ENCODE measurements at places on chromosomes 16 and 17.

DNA sequence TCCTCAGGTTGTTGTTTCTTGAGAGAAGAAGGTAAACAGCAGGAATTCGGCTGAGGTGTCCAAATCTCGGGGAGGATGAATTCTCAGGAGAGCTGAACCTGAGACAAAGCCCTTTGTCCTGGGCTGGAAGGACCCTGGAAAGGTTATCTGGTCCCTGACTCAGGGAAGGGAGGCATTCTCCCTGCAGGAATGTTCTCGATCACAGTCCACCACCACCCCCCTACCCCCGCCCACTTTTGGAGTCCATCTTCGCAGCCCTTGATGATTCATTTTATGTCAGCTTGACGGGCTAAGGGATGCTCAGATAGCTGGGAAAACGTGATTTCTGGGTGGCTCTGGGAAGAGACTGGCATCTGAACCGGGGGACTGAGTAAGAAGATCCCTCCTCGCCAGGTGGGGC lies 1.4 kb upstream of the CEP295NL start:
- DNase-seq, result no peak

DNA sequence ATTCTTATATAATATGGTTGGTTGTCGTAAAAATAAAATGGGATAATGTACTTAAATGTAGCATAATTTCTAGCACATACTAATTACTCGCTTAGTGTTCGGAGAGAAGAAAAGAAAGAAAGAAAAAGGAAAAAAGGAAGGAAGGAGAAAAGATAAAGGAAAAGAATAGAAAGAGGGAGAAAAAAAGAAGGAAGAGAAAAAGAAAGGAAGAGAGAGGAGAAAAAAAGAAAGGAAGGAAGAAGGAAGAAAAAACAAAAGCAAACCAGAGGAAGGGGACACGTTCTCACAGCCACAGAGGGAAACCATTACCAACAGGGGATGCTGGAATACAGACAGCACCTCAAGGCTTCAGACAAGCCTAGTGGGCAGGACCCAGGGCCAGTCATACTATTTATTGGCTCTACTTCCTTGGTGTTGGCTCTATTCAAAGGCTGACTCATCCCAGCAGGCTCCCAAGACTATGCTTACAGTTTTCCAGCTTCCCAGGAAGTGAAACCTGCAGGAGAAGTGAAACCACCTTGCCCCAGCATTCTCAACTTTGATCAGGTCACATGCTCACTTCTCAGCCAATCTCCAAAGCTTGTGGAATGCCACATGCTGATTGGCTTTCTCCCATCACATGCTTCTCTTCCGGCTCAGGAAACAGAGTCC lies 273.5 kb upstream of the IRX5 start:
- DNase-seq, result peak; percentile 99

DNA sequence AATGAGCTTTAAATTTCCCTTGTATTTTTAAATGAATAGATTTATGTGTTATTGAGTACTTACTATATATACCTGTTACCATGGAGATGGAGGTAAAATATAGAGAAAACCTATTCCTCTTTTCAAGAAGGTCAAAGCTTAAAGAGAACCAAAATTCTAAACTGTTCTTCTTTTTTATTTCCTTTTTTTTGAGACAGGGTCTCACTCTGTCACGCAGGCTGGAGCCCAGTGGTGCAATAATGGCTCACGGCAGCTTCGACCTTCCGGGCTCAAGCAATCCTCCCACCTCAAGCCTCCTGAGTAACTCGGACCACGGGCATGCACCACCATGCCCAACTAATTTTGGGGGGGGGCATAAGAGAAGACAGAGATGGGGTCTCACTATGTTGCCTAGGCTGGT lies 25.0 kb upstream of the TMEM97 start:
- no peak for DNase-seq

- no peak for DNase-seq
These were observed 2.5 kb downstream of the RPL13 start for GRCh38 chr16:89562939-89563338.

- DNase-seq, result no peak
These were observed 20.6 kb downstream of the ACSM1 start for GRCh38 chr16:20676837-20677236.

DNA sequence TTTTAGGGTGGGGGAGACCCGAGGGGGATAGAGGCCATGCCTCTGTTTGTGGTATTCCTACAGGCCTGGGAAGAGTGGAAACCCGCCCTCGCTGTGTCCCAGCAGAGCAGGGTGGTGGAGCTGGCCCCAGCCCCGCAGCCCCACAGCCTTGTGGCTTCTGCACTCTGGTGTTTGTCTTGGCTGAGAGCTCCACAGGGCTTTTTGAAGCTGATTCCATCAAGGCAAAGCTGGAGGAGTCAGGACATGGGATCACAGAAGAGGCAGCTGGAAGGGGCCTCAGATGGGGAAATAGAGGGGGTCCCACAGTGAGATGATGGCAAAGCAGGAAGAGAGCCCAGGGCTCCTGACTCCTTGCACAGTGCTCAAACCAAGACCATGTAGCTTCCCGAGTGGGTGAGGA lies 5.0 kb upstream of the WFIKKN2 start:
- no peak for DNase-seq

GRCh38 chr17:27218041-27218440 lies 75.9 kb upstream of the WSB1 start:
- no peak for DNase-seq

DNA sequence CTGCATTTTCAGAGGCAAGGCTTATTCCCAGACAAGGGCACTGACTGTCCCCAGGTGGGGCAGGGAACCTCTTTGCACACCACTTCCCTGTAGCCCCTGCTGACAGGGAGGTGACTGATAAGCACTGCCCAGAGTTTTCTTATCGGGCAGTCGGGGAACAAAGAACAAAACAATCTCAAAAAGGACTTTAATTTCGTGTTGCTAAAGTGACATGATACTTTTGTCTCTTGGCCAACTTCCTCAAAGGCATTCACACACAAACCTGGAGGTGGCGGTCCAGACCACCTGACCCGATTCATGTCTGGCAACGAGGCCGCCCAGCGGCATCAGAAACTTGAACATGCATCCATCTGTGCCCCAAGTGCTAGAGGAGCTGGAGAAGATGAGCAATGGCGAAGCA lies 28.9 kb downstream of the ZDHHC7 start:
- no peak for DNase-seq

DNA sequence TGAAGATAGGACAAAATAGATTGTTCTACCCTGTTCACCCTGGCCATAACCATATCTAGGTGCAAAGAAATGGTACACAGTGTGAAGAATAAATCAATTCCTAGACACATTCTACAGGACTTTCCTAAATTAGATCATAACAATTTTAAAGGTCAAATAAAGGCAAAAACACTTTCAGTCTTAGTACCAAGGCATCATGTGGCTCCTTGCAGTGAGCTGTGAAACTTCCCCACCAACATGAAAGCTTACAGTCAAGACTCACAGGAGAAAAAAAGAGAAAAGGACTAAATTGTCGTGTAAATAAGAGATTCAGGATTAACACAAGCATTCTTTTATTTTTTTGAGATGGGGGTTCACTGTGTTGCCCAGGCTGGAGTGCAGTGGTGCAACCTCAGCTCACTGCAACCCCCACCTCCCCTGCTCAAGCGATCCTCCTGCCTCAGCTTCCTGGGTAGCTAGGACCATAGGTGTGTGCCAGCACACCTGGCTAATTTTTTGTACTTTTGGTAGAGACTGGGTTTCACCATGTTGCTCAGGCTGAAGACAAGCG lies 14.2 kb downstream of the NSMCE1 start:
- no peak for DNase-seq

DNA sequence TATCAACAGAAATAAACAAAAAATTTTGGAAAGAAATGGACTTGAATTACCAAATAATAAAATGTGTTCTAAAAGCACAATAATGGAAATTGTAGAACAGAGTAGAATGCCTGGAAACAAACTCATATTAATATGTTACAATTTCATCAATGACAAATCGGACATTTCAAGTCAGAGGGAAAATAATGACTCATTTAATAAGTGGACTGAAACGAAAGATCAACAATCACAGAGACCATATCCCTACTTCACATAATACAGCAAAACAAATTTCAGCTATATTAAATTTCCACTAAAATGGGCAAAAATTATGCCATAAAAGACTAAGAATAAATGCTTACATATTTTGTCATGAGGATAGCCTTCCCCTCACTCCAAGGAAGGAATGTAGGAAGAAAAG lies 25.7 kb downstream of the CDYL2 start:
- DNase-seq, result no peak

DNA sequence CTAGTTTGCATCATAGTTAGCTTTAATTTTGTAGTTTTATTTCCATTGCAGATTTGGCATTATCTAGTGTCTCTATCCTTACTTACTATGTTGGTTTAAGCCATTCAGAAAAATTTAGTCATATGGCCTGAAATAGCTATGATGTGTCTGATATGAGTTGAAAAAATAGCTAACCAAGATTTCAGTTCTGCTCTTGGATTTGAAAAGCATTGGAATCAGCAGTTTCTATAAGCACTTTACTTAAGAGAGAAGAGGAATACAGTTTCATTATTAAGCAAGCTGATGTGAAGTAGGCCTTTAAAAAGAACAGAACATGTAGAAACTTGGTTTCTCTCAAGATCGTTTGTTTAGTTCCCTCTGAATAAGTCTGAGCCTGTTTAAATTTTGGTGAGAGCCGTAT lies 25.9 kb downstream of the LPCAT2 start:
- DNase-seq, result no peak

GRCh38 chr17:6534846-6535514 lies 21.4 kb downstream of the PITPNM3 start:
- no peak for DNase-seq

Data from epithelial cell of prostate (primary cell).